Neural crest cell (in vitro differentiated cells): ENCODE measurements at places on chromosomes 11 and 22.

DNA sequence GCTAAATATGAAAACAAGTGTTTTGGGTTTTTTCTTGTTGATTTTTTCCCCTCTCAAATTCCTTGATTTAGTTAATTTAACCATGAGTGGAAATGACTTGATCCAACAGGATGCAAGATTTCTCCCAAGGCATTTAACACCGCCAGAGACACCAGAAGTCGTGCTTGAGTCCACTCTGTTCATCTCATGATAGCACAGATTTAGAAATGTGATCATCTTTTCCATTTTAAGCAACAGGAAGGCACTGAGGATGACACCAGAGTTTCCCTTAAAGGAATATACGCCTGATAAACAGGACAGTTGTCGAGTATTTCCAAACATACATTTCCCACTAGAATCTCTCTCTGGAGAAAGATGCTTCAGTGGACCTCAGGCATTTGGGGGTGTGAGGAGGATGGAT is 318.7 kb downstream of the CADM1 start:
- no peak for DNase-seq

- no peak for DNase-seq
Measured at GRCh38 chr22:40443732-40444131, 73.3 kb downstream of the SGSM3 start.

GRCh38 chr11:48879256-48879655 is 104.4 kb downstream of the TRIM51G start:
- DNase-seq: no peak

- DNase-seq: no peak
Measured at GRCh38 chr11:64233913-64234586, at the start of gene VEGFB. VEGFB (plus strand) TSS chr11:64234584; CDS start chr11:64234834, 250 bp downstream.

GRCh38 chr11:28858076-28858475 is 749.9 kb downstream of the METTL15 start:
- no peak for DNase-seq

DNA sequence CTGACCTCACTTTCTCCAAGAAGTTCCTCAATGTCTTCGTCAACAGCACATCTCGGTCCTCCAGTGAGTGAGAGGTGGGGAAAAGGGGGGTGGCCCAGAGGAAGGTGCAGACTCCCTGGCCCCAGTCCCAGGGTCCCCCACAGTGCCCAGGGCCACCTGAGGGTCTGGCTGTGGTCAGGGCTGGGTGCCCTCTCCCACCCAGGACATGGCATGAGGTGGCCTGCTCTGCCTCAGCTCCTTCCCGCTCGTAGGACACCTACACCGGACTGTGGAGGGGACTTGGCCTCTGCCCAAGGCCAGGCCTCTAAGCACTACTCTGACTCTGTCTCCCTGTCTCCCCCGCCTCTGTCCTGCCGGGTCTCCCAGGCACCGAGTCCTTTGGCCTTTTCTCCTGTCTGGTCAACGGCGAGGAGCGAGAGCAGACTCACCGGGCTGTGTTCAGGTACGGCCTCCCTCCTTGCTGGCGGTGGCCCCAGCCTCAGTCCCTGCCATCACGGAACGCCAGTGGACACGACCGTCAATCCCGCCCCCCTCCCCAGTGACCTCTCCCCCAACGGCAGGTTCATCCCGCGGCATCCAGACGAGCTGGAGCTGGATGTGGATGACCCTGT is 4.5 kb downstream of the MAPK8IP2 start:
- DNase-seq: no peak
